ENCODE measurements at places on chromosomes 5 and 9. TPM values are rescaled to one million over a fixed set of nuclear protein-coding genes. Genes with fewer than 3 reads are reported as not detected.

DNA sequence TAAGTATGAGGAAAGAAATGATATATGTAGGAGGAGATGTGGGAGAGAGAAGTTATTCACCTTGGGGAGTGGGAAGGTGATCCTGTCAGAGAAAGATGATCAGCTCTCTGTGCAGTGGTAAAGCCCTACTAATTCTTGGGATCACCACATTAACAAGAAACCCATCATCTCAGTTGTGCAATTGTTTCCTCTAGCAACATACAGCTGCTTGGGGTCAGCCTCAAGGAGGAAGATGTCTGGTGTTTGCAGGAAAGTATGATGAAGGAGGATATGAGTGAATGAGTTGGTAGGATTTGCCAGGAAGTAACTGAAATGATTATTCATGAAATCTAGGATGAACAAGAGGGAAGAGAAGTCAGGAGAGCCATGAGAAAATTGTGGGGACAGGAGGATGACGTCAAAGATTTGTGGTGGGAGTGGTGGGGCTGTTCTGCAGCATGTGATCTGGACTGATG lies 50.1 kb downstream of the TNFSF8 start:
- no peak for DNase-seq
- no peaks in the 10 kb centered on the region for H3K27me3 ChIP-seq
- no peak overlapping the region for H3K4me3 ChIP-seq

DNA sequence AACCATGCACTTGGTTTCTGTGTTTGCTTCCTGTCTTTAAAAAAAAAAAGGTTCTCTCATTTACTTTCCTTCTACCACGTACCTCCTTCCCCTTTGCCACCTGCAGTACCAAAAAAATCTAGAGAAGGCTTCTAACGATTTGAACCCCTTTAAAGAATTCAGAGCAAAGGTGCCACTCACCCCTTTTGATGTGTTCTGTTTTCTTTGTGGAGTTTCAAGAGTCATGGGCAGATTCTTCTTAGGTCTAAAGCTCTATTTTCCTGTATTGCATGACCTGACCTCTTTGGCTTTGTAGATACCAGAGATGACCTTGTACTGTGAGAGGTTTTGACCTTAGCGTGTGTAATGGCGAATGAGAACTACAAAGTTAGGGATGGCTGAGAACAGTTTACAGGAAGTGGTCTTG lies 29.0 kb downstream of the TXNDC8 start:
- H3K27ac ChIP-seq, result no peak overlapping the region
- H3K36me3 ChIP-seq, result peaks cover 13% of the 10 kb centered on the region
- DNase-seq, result no peak
- no peaks in the 10 kb centered on the region for H3K4me1 ChIP-seq

DNA sequence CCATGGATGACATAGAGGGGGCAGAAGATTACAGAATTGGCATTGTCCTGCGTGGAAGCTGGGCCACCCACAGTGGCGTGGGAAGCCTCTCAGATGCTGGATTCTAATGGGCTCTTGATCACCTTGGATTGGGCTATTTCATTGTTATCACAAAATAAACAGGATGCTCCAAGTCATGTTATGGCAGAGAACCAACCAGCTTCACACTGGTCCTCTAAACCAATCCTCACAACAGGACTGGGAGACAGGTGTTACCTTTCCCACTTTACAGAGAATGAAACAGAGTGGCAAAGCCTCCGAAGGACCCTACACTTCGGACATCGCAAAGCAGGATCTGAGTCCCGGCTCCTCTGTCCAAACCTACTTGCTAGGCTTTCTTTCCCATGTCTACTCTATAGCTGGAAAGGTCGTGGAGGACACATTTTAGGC lies 455 bp upstream of the SMIM3 start:
- peaks cover 3% of the 10 kb centered on the region for H3K4me1 ChIP-seq
- no peak for DNase-seq
- H3K36me3 ChIP-seq, result no peaks in the 10 kb centered on the region
- H3K4me3 ChIP-seq, result peak overlapping the region; percentile 70
- H3K27ac ChIP-seq, result no peak overlapping the region

DNA sequence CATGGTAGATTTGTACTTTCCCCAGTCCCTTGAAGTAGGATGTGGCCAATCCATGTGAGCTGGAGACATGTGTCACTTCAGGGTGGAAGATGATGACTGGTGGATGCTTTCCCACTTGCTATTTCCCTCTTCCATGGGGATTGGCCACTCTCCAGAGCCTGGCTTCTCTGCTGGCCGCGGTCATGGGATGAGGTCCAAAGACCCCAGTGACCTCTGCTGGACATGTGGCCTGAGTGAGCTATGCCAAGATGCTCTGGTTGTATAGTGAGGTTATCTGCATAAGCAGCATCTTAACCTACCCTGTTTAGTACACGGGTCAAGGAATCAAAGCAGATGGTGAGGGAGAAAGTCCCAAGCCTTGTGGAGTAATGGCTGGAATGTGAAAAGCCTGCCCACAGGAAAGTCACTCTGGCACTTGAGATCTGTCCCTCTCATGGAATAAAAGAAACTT lies 47.1 kb downstream of the SH3PXD2B start:
- H3K27ac ChIP-seq, result no peak overlapping the region
- peaks cover 8% of the 10 kb centered on the region for H3K36me3 ChIP-seq
- no peak for DNase-seq
- peaks cover 30% of the 10 kb centered on the region for H3K4me1 ChIP-seq

The CTXN3 gene
- total RNA-seq, result not detected

GRCh38 chr5:55173687-55174230 lies 782 bp upstream of the CDC20B start:
- peaks cover 5% of the 10 kb centered on the region for H3K27me3 ChIP-seq
- DNase-seq, result peak; percentile 34
- peak overlapping the region; percentile 91 for H3K27ac ChIP-seq
- peaks cover 20% of the 10 kb centered on the region for H3K4me1 ChIP-seq
- no peaks in the 10 kb centered on the region for H3K36me3 ChIP-seq

The OLFML2A gene
- total RNA-seq, result not detected

The GRIN3A gene
- 0.15 TPM for total RNA-seq

DNA sequence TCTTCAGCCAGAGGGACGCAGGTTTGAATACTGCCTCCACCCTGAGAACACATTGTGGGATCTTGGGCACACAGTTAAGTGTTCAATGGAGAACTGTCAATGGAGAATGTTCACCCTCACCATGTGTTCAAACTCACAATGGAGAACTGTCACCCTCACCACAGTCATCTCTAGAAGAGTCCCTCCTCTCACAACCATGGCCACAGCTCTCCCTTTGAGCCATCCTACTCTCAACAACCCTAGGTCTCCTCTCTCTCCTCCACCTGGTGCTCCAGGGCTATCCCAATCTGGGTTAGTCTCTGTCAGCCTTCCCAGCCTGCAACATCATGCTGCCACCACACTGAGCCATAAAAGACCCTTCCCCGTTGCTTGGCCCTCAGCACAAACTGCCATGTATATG lies 36.3 kb upstream of the HAND1 start:
- H3K4me3 ChIP-seq, result no peak overlapping the region
- H3K27me3 ChIP-seq, result peaks cover 6% of the 10 kb centered on the region
- peaks cover 4% of the 10 kb centered on the region for H3K4me1 ChIP-seq
- no peaks in the 10 kb centered on the region for H3K36me3 ChIP-seq
- H3K27ac ChIP-seq, result no peak overlapping the region
- DNase-seq, result no peak

- peaks cover 22% of the 10 kb centered on the region for H3K27me3 ChIP-seq
- peaks cover 41% of the 10 kb centered on the region for H3K4me1 ChIP-seq
- peak overlapping the region; percentile 48 for H3K27ac ChIP-seq
- peak overlapping the region; percentile 45 for H3K4me3 ChIP-seq
- no peaks in the 10 kb centered on the region for H3K36me3 ChIP-seq
Measured at GRCh38 chr5:150163547-150164059, 3.0 kb upstream of the CDX1 start.

The SLC6A7 gene
- not detected for total RNA-seq

DNA sequence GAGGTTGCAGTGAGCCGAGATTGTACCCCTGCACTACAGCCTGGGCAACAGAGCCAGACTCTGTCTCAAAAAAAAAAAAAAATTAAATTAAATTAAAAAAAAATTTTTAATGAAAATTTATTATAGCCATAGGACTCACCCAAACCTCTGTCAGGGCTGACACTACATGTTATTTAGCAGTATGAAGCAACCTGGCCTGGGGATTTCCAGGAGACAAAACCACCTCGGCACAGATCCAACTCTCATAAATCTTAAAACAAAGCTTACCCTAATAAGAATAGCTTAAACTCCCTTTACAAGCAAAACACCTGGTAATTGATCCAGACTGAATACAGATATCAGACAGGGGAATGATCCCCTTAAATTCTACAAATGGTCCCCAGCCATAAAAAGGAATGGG lies 38.4 kb downstream of the PPP1R2B start:
- H3K36me3 ChIP-seq, result no peaks in the 10 kb centered on the region
- no peaks in the 10 kb centered on the region for H3K4me1 ChIP-seq
- H3K4me3 ChIP-seq, result no peak overlapping the region

DNA sequence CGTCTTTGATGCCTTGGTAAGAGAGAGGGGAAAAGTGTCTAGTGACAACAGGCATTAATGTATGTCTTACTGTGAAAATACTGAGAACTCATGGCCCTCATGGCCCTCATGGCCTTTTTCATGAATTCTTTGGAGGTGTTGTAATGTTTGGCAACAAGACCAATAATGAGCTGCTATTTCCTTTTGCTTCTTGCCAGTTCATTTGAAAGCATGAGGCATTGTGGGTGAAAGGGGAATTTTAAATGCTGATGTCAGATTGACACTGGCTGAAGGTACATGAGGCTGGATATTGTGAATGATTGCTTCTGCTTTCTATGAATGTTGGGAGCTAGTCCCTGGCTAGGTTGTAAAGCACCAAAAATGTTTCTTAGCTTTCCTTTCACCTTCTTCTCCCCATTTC lies 79.2 kb downstream of the DOCK2 start:
- peaks cover 6% of the 10 kb centered on the region for H3K4me1 ChIP-seq
- H3K27me3 ChIP-seq, result no peaks in the 10 kb centered on the region
- no peak for DNase-seq
- H3K27ac ChIP-seq, result no peak overlapping the region

The ARL14EPL gene
- not detected for total RNA-seq

The SLC6A18 gene
- total RNA-seq, result not detected

The SLC25A2 gene
- 1.9 TPM for total RNA-seq

The ENTPD2 gene
- 0.69 TPM for total RNA-seq

The FGF10 gene
- not detected for total RNA-seq

- DNase-seq, result no peak
- no peak overlapping the region for H3K27ac ChIP-seq
- no peak overlapping the region for H3K4me3 ChIP-seq
- peaks cover under 1% of the 10 kb centered on the region for H3K27me3 ChIP-seq
- H3K36me3 ChIP-seq, result no peaks in the 10 kb centered on the region
- H3K4me1 ChIP-seq, result no peaks in the 10 kb centered on the region
Measured at GRCh38 chr9:107945493-107945892, 455.9 kb upstream of the KLF4 start.

DNA sequence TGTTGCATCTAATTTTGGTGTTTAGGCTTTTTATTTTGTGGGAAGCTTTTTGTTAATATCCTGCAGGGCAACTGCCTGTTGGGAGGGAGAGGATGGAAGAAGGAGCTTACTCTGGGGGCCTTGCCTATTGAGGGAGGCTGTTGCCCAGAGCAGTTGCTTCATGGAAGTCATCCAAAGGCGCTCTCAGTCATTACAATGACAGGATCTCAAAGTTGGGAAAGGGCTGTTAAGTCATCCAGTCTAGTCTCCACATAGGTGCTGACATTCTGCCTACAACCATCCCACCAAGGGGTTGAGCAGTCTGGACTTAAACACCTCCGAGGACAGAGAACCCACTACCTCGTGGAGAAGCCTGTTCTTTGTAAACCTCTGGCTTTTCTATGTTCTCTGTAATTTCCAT lies 13.2 kb downstream of the SAP30L start:
- H3K27me3 ChIP-seq, result no peaks in the 10 kb centered on the region
- H3K27ac ChIP-seq, result no peak overlapping the region
- no peak overlapping the region for H3K4me3 ChIP-seq
- peaks cover 8% of the 10 kb centered on the region for H3K4me1 ChIP-seq

DNA sequence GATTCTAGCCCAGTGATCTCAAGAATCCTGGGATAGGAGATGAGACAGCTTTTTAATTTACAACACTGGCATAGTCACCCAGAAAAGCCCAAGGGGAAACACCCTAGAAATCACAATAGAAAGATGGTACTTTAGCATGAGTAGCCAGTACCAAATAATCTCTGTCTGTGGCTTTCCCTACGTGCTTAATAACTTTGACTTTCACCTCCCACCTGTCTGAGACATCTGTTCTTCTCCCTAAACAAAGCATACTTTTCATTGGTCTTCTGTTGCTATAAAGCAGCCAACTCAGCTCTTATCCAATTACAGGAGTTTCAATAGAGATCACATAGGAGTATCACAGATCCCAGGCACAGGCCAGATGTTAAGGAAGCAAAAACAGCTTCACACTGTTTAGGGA lies 10.4 kb downstream of the MARCHF3 start:
- H3K27me3 ChIP-seq, result peaks cover 2% of the 10 kb centered on the region
- no peak for DNase-seq
- H3K27ac ChIP-seq, result no peak overlapping the region
- no peaks in the 10 kb centered on the region for H3K36me3 ChIP-seq
- peaks cover 16% of the 10 kb centered on the region for H3K4me1 ChIP-seq
- no peak overlapping the region for H3K4me3 ChIP-seq

DNA sequence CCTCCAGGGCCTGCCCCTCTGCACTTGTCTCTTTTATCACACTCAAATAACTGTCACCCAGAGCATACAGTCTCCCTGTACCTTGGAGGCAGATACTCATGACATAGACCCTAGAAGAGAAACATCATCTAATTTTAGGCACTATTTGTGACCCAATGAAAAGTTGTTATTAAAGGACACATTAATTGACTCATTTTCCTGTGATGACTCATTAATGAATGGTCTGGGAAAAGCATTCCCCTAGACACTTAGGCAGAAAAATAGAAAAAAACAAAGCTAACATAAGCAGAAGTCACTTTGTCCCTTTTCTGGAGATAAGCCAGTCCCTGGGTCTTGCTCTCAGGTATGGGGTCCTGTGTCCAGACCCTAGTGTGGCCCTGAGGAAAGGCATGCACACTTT lies 15.0 kb downstream of the TRPC7 start:
- no peaks in the 10 kb centered on the region for H3K27me3 ChIP-seq
- H3K4me1 ChIP-seq, result no peaks in the 10 kb centered on the region
- no peak overlapping the region for H3K27ac ChIP-seq
- H3K36me3 ChIP-seq, result no peaks in the 10 kb centered on the region
- DNase-seq, result no peak

The PLCXD3 gene
- total RNA-seq, result 0.93 TPM

The SUSD3 gene
- not detected for total RNA-seq

- no peaks in the 10 kb centered on the region for H3K27me3 ChIP-seq
- H3K4me1 ChIP-seq, result peaks cover 5% of the 10 kb centered on the region
- H3K4me3 ChIP-seq, result no peak overlapping the region
- DNase-seq, result no peak
- no peak overlapping the region for H3K27ac ChIP-seq
Measured at GRCh38 chr5:157384971-157385709, 74.9 kb upstream of the NIPAL4 start.

The EGFLAM gene
- total RNA-seq, result 13.2 TPM

GRCh38 chr9:88587182-88587581 lies 52.2 kb downstream of the NXNL2 start:
- no peak overlapping the region for H3K27ac ChIP-seq
- DNase-seq, result no peak
- H3K36me3 ChIP-seq, result peaks cover 7% of the 10 kb centered on the region
- H3K4me3 ChIP-seq, result no peak overlapping the region

GRCh38 chr9:104633976-104634520 lies 16.0 kb upstream of the OR13C9 start:
- DNase-seq, result no peak
- no peaks in the 10 kb centered on the region for H3K4me1 ChIP-seq
- no peak overlapping the region for H3K4me3 ChIP-seq
- H3K36me3 ChIP-seq, result peaks cover 15% of the 10 kb centered on the region
- no peak overlapping the region for H3K27ac ChIP-seq
- H3K27me3 ChIP-seq, result peaks cover 2% of the 10 kb centered on the region
